Kidney tubule cell (primary cell): ENCODE measurements at places on chromosomes 7 and 10.

DNA sequence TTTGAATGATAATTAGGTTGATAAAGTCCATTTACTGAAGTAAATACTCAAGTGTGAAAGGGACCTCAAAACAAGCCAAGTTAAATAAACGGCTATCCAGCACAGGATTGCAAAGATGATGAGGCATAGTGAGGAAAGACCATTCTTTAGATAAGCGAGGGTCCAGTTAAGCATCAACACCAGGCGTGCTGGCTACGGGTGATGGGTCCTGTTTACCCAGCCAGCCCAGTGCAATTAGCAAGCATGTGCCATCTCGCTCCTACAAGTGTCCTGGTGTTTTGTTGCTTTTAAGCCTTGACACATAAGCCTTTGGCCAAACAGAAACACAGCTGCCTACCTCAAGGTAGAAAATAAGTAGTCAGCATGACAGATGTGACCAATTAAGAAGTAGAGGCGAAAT, 7.1 kb downstream of the NEBL start:
- DNase-seq = no peak

DNA sequence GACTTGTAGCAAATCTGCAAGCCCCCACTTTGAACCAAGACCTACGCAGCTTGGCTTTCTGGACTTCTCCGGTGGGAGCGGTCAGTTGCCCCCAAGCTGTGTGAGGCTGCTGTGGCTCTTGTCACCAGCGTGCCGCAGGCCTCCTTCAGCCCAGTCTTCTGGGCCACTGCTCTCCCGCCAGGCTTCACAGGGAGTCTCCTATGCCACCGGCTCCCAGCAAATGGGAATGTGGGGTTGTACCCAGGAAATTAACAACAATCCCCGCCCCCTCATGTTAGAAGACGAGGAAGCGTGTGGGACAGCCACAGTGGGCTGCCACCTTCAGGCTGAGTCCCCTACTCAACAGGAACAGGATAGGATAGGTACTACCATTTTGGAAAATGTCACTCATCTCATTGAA, 4.2 kb downstream of the WDR86 start:
- DNase-seq = no peak

GRCh38 chr7:134196439-134196838, 69.3 kb downstream of the LRGUK start:
- DNase-seq = no peak

DNA sequence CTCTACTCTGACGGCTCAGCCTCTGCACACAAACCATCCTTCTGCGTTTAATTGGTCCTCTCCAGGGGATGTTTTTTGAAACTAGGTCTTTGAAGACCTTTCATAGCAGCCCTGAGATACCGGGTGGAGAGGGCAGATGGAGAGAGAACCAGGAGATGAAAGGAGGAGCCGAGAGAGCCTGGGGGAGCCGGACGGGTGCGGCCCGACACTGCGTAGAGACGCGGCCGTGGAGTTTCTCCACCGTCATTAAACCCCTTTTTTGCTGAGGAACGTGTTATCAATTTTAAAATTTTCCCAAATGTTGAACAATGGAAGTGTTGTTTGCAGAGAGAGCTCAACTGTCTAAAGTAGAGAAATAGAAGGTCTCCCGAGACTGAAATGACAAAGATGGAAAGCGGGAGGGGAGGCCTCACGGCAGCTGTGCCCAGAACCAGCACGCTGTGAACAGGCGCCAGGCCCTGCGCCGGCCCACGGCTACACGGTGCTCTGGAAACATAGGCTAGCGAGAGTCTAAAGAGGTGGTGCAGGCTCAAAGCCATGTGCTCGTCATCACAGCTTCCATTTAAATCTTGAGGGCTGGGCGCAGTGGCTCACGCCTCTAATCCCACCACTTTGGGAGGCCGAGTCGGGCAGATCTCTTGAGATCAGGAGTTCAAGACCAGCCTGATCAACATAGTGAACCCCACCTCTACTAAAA, 307.0 kb downstream of the PTPRN2 start:
- no peak for DNase-seq

DNA sequence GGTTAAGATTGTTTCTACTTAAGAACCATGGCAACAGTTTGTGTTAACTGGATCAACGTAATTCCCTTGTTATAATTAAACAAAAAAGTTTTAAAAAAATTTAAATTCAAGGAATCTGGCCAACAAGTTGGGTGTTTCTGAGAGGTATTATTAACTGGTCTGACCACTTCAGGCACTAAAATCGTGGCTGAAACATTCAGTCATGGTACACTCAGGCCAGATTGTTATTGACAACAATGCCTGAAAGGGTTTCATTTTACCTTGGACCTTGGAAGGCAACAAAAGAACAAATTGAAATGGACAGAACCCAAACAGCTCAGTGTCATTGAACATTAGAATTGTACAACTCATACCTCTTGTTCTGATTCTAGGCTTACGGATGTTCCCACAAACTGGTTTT, 103.3 kb upstream of the ARMC3 start:
- no peak for DNase-seq

- peak; percentile 84 for DNase-seq
Observed at GRCh38 chr10:79329529-79329928, 17.7 kb upstream of the PPIF start.

GRCh38 chr10:11936389-11937152, 106.0 kb downstream of the UPF2 start:
- no peak for DNase-seq

DNA sequence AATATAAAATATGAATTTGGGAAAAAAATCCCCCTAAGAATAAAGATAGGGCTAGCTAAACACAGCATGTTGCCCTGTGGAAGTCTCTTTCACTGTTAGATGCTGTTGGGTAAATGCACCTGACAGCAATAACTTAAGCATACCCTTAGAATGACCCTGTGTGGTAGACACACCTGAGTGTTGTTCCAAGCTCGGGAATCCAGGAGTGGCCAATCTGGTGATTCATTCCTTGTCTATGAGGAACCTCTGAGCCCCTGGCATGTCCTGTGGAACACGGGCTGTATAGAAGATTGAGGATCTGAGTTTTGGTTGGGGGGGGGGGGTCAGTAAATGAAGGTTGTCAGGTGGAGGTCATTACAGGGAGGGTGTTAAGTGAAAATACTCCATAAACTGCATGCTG, 730.0 kb upstream of the IGFBP3 start:
- DNase-seq = peak; percentile 97

DNA sequence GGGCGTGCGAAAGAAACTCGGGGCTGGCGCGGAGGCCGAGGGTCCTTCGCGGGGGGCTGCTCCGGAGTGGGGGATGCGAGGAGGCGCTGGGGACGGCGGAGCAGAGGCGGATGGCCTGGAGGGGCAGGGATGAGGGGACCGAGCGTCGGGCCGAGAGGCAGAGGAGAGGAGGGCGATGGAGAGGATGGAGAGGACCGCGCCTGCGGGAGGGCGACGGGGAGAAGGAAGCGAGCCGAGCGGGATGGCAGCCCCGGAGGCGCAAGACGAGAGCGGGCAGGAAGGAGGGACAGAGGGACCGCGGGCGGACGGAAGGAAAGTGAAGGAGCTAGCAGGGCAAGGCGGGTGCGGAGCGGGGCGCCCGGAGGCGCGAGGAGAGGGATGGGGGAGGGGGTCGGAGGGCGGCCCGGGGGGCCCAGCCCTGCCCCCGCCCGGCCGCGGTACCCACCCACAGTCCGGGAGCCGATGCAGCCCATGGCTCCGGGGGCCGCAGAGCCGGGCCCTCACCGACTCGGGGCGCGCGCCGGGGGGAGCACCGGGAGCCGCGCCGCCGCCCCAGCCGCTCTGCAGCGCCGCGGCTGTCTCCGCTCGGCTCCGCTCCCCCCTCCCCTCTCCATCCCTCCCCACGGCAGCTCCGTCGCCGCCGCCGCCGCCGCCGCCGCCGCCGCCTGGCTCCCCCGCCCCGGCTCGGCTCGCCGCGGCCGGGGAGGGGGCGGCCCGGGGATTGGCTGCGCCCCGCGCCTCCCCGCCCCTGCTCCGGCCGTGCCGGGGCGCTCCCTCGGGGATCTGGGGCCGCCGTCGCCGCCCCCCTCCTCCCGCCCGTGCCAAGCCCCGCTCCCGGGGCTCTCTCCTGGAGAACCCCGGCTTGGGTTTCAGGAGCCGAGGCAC, at the start of gene FAM131B:
TSS of gene FAM131B (minus strand) at position 583 of the 885 bp plus-strand sequence. CDS start at position 473, 110 bp downstream.
- DNase-seq = no peak

GRCh38 chr10:129046065-129046681, 420.9 kb upstream of the MGMT start:
- DNase-seq = peak; percentile 38

DNA sequence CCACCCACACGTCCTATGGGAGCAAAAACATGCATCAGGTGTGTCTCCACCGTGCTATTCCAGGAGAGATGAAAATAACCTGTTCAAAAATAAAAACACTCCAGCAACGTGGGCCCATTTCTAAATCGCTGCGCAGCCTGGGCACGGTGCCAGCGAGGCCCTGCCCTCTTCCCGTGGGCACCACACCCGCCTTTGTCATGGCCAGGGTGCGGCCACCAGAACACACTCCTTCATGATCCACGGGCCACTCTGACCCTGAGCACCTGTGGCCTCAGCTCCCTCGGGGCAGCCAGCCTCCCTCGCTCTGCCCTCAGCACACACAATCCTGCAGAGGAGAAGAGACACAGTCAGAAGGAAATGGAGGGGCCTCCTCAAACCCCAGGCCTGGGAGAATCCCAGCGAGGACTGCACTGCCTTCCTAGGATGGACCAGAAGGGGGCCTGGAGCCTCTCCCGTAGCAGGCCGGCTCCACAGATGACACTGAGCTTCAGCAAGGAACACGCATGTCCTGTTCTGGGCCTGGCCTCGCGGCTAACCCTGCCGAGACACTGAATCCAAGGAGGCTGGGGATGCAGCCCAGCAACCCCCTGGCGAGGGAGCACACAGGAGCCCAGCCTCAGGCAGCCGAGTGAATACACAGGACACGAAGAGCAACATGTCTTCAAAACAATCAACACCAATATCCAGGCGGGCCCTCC, 169.0 kb downstream of the MAD1L1 start:
- no peak for DNase-seq

GRCh38 chr10:113683300-113683699, 3.6 kb downstream of the CASP7 start:
- DNase-seq = no peak

DNA sequence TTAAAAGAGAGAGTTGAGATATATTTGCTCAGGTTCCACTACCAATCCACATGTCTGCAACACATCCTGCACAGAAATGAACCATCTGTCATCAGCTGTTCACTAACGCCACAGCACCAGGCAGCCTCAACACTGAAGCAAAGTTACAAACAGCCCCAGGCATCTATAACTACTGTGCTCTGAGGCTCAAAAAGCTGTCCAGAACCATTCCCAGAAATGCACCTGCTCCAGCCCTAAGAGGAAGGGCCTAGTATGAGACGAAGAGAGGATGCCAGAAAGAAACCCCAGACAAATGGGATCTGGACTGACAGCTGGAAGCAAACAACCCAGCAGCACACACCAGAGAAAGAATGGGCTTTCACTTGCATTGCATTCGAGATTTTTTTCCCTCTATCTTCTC, 159.3 kb downstream of the ELMO1 start:
- DNase-seq = no peak

DNA sequence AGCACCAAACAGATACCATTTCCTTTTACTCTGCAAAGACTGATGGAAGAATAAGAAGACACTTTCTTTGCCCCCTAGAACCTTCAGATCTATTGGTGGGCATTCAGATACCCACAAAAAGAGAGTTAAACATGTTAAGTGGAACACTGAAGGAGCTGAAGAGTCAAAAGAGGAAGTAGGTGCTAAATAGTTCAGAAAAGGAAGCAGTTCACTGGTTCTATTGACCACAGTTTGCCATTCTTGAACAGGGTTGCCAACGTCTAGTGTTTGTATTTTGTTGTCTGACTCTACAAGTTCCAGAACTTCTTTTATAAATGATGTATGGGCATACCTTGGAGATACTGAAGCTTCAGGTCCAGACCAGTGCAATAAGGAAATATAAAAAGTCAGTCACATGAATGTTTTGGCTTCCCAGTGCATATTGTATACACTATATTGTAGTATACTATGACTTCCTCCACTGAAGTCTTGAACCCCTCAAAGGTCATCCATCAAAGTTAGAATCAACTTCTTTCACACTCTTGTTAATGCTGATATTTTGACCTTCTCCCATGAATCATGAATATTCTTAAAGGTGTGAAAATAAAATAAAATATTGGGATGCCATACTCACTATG, 47.5 kb upstream of the AGR3 start:
- peak; percentile 10 for DNase-seq

DNA sequence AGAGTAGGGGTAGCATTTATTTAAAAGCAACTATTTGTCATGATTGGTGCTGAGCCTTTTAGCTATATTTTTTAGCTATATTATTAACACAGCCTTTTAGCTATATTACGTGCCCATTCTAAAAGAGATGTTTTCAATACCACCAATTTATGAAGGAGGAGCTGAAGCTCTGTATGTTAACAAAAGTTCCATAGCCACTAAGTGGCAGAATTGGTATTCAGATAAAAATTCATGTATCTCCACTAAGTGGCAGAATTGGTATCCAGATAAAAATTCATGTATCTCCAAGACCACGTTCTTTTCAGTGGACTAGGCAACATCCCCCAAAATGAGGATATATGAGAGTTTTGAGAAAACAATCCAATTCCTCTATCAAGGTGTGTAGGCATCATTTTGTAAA, 268.6 kb downstream of the HGF start:
- no peak for DNase-seq

DNA sequence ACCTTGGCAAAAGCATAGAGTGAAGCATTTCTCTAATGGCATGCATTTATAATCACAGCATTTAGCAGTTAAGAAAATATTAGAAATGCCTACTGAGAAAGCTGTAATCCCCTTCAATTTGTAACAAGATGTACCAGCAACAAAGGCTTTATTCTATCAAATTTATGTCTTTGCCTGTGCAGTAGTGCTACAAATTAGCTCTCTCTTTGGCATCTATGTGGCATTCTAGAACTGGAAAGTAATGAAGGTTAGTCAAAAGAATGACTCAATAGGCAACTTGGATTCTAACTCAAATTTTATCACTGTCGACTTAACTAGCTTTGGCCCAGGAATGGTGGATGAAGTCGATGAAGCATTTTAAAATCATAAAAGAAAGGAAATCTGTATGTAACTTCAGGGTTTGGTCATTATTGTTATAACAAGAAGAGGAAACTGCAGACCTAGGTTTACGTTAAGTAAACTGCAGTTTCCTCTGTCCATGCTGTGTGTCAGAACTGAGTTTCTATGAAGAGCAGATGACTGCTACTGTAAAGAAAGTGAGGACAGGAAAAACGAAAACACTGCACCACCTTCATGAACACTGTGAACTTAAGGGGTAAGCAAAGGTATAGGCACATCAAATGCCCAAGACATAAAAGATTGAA, 140.0 kb downstream of the RAPGEF5 start:
- DNase-seq = no peak

GRCh38 chr10:49803988-49804387, 41.9 kb upstream of the OGDHL start:
- no peak for DNase-seq

- no peak for DNase-seq
Observed at GRCh38 chr7:22921386-22922086, 92.4 kb downstream of the HYCC1 start.

- DNase-seq = no peak
Observed at GRCh38 chr7:139749545-139749944, 28.3 kb downstream of the HIPK2 start.

GRCh38 chr10:84076047-84076388, 63.3 kb upstream of the GHITM start:
- DNase-seq = peak; percentile 80

GRCh38 chr10:94005050-94005449, 11.3 kb downstream of the PLCE1 start:
- peak; percentile 70 for DNase-seq
